ENCODE measurements at places on chromosomes 1 and 21. TPM values are rescaled to one million over a fixed set of nuclear protein-coding genes. Genes with fewer than 3 reads are reported as not detected.

Gene PTGFRN
- 15.0 TPM for total RNA-seq

Gene ATP6V1G3
- total RNA-seq = not detected

Gene TMEM222
- 52.2 TPM for total RNA-seq

Gene SHISAL2A
- 0.28 TPM for total RNA-seq

Gene TSACC
- total RNA-seq = 1.9 TPM
